Globus pallidus (tissue), 1 donor: ENCODE measurements at places on chromosomes 12 and 14.

- no peak for DNase-seq
Observed at GRCh38 chr12:127126260-127126628, 1140.7 kb upstream of the TMEM132C start.

DNA sequence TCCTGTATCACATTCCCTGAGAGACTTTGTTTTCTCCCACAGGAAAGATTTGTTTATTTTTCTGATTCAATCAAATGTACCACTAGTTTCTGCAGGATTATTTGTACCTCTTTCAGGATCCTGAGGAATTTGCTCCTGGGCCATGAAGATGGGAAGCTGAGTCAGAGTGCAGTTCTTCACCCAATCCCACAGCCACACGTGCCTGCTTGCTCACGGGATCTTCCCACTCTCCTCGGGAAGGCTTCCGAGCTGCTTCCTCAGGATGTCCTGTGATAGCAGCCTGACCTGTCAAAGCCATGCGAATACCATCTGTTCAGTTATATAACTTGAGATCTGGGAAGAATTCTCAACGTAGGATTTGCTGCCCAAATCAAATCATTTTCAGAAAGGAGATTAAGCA is 41.8 kb upstream of the HIF1A start:
- no peak for DNase-seq

- DNase-seq: no peak
Observed at GRCh38 chr12:124115496-124115895, 142.5 kb downstream of the ZNF664 start.

DNA sequence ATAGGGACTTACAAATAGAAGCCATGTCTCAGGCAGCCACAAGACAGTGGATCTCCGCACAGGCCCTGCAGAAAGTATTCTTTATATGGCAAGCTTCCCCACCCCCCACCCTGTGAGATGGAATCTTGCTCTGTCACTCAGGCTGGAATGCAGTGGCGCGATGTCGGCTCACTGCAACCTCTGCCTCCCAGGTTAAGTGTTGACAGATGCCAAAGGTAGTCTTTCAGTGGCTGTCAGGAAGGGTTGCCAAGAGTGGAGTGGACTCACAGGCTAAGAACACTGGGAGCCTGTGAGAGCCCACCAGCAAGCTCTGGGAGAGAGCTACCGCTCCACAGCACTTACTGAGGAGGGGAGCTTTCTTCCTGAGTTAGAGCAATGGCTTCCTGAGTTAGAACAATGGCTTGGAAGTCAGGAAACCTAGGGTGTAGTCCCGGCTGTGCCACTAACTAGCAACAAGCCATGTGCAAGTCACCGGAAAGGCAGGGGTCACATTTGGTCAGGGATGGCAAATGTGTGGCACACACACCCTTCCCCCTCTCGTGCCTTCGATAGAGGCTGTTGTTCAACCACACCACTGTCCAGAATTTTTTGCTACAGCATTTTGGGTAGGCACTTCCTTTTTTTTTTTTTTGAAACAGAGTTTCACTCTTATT is 2.6 kb downstream of the RNASE1 start:
- DNase-seq: peak; percentile 69

- no peak for DNase-seq
Observed at GRCh38 chr12:15600223-15600935, 188.8 kb downstream of the EPS8 start.
